ENCODE measurements at places on chromosomes 13 and 19.
A peak's percentile ranks its signal among the peaks of the same experiment; 100 is the strongest.

GRCh38 chr13:76380446-76381065 lies 505.6 kb downstream of the KCTD12 start:
- DNase-seq: no peak

DNA sequence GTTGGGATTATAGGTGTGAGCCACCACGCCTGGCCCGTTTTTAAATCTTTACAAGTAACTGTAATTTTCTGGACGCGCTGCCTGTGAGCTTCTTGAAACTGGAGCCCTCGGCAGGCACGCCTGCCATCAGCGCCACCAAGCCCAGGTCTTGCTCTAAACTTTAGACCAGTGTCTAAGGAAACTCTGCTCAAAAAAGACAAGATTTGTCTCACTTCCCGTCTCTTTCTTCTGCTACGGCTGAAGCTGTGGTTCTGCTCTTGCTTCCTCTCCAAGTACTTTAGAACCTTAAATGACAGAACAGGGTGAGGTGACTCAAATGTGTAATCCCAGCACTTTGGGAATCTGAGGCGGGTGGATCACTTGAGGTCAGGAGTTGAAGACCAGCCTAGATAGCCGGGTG lies 24.9 kb downstream of the RCN3 start:
- no peak for DNase-seq

- no peak for DNase-seq
Measured at GRCh38 chr13:49329831-49330545, 82.3 kb downstream of the CDADC1 start.

GRCh38 chr13:59531571-59532091 lies 632.1 kb downstream of the DIAPH3 start:
- DNase-seq: no peak

- no peak for DNase-seq
Measured at GRCh38 chr13:40968416-40969000, 50.6 kb downstream of the ELF1 start.

DNA sequence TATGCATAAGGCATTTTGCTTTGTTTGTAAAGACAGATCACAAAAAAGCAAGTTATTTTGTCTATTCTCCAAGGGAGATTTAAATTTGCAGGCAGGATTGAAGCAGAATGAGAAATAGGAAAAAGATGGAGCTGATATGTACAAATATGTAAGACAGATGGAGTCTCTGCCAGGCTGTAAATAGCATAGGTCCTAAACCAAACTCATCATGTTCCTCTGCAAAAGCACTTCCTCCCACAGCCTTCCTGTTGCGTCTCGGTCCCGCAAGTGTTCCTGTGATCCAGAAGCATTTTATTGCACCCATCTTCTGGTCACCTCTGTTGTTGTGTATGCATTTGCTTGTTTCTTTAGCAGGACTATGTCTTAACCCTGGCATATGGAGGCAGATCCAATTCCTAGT lies 95.7 kb upstream of the CLDN10 start:
- no peak for DNase-seq

DNA sequence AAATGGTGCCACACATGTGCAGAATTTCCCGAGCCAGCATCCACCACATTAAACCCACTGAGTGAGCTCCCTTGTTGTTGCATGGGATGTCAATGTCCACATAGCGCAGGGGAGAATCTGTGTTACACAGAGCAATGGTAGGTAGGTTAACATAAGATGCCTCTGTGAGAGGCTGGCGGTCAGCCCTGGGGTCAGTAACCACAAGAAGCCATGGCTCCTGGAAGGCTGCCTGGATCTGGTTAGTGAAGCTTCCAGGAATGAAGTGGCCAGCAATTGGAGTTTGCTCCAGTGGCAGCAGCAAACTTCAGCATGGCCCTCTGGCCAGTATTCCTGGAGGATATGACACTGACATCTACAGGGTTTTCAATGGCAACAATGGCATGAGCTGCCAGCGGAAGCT lies 37.0 kb upstream of the PCDH9 start:
- no peak for DNase-seq

GRCh38 chr19:8580710-8581281 lies 3.6 kb upstream of the MYO1F start:
- DNase-seq: peak; percentile 81

- no peak for DNase-seq
Measured at GRCh38 chr13:76335463-76335862, 550.7 kb downstream of the KCTD12 start.

DNA sequence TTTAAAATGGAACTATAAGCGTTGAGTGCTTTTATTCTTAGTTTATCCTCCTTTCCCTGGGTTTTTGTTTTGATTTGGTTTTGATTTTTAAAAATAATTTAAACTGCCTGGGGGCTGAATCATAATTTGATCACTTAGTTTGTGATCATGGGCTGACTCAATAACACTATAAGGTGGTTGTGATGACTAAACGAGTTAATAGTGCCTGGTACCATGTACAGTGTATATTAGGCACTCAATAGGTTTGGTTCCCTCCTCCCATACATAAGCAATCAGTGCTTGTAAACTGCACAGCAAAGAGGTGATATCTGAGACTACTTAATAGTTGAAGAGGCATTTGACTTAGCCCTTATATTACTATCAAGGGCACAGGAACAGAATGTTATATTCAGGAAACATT lies 200.9 kb upstream of the RFC3 start:
- DNase-seq: no peak

DNA sequence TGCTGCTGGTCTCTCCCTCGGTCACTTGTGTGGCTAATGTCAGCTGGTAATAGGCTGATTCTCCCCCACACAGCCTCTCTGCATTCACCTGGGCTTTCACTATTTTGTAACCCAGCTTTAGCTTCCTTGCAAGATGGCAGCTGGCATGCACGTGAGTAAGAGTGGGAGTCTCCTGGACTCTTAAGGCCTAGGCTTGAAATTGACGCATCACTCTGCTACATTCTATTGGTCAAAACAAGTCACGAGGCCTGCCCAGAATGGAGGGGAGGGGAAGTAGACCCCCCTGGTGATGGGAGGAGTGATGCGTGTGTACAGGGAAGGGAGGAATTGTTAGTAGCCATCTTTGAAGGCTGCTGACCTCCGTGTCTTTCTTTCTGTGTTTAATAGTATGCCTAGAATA lies 24.9 kb upstream of the PNMA8B start:
- DNase-seq: no peak

DNA sequence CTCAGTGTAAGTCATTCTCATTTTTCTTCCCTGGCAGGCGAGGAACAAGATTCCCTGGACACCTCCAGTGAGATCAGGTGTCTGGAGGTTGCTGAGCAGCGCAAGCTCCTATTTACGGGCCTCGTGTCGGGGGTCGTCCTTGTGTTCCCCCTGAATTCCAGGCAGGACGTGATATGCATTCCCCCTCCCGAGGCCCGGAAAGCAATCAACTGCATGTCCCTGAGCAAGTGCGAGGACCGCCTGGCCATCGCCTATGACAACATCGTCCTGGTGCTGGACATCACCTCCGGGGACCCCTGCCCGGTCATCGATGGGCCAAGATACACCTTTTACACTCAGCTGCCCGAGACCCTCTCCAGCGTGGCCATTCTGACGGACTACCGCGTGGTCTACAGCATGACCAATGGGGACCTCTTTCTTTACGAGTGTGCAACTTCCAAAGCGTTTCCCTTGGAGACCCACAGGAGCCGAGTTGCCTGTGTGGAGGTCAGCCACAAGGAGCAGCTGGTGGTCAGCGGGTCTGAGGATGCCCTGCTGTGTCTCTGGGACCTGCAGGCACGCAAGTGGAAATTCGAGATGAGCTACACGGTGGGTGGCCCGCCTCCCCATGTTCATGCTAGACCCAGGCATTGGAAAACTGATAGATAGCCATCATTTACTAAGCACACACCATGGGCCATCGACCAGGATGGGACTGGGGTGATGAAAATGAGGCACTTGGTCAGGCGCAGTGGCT lies 21.5 kb upstream of the SIN3B start:
- DNase-seq: no peak

DNA sequence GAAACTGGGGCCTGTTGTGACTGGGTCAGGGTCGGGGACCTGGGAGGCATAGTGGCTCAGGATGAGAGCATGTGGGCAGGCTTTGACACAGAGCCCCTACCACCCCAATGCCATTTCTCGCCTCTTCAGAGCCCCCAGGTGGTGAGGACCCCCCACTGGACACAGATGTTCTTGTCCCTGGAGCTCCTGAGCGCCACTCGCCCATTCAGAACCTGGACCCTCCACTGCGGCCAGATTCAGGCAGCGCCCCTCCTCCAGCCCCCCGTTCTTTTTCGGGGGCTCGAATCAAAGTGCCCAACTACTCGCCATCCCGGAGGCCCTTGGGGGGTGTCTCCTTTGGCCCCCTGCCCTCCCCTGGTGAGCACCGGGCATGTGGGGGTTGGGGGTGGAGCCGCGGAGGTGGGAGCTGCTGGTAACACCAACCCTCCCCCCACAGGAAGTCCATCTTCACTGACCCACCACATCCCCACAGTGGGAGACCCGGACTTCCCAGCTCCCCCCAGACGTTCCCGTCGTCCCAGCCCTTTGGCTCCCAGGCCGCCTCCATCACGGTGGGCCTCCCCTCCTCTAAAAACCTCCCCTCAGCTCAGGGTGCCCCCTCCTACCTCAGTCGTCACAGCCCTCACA lies 10.4 kb downstream of the IGFLR1 start:
- no peak for DNase-seq

GRCh38 chr13:94993616-94994015 lies 281.3 kb upstream of the SOX21 start:
- no peak for DNase-seq

DNA sequence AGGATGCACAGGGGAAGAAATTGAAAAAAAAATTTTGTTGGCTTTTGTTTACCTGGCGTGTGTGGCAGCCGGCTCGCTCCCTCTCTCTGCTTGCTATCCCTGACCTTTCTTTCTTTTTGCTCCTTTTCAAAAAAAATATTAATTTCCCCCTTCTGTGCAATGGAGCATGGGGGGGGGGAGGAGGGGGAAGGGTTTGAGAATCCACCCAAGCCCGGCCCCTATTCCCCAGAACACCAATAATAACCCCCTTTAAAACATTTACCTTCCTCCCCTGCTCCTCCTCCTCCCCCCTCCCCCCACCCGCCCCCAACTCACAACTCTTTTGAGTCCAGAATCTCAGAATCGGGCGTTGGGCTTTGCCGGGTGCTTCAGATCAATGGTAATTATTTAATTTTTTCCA lies 28.4 kb downstream of the NFIX start:
- no peak for DNase-seq

- no peak for DNase-seq
Measured at GRCh38 chr19:48568345-48568886, 16.4 kb downstream of the SULT2B1 start.

DNA sequence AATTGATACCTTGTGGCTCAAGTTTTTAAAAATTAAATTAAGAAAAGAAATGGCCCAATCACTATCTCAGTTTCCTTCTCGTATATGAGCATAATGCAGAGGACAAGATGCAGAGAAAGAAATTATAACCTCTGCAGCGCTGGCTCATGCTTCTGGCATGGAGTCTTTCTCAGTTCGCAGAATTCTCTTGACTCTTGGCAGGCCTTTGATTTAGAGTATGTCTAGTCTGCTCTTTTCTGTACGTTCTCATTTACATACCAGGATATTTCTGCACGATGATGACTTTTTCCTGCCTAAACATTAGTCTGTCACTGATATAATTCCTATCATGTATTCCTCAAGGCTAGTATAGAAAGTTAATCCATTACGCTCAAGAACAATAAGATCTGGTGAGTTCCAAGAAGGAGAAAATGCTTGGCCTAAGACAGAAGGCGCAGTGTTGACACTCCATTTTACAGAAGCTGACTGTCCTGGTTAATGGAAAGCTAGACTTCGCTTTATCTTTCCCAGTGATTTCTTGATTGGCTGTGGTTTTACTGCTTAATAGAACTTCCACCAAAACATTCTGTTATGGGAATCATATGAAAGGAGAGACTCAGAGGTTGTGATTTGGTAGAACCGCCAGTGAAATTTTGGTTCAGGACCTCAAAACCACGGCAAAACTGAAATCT lies 1.7 kb upstream of the SMAD9 start:
- no peak for DNase-seq

- no peak for DNase-seq
Measured at GRCh38 chr13:28163587-28163986, 25.2 kb downstream of the PAN3 start.

GRCh38 chr13:82698941-82699340 lies 1183.3 kb downstream of the SLITRK1 start:
- DNase-seq: no peak

DNA sequence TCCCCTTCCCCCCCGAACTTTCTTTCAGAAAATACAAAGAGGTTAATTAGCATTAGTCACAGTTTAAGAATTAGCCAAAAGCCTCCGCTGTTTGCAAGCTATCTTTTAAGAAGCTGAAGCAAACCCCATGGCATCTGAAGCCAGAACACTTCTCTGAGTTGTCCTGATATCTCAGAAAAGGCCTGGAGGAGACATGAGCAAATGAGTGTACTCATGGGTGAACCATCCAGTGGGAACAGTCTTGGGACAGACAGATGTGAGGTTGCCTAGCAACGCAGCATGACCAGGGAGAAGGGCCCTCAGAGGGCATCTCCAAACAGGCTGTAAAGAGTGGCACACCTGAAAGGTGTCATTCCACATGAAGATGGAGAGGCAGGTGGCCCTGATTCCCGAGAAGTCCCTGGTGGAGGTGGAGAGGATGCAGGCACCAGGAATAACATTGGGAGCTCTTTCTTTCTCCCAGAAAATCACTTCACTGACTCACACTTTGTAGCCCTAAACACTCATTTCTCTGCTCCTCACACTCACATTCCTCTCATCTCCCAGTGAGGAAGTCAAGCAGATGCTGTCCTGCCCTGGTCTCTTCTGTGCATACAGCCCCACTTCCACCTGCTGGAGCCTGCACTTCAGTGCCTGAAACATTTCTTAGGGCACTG lies 87.0 kb upstream of the TSHZ3 start:
- DNase-seq: no peak

DNA sequence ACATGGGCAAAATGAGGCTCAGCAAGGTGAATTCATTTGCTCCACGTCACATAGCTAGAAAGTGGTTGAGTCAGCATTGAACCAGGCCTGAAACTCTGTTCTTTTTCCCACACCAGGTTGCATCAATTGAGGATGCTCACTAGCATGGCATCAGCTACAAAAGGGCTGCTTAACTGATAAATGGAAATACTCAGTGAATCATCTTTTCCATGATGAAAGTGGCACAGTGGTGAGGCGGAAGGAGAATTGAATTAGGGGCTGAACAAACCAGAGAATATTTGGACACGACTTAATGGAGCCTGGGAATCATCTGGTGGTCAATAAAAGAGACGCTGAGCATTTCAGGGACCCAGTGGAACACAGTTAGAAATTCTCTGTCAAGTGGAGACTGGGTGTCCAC lies 320.1 kb upstream of the MAB21L1 start:
- DNase-seq: no peak

- no peak for DNase-seq
Measured at GRCh38 chr13:37878921-37879320, 9.3 kb upstream of the TRPC4 start.

Measured in effector CD4-positive, alpha-beta T cell (primary cell).